Activated gamma-delta T cell treated with Interleukin-2 at 50 U/mL for 16 hours (primary cell): ENCODE measurements at places on chromosomes 12 and 14.

DNA sequence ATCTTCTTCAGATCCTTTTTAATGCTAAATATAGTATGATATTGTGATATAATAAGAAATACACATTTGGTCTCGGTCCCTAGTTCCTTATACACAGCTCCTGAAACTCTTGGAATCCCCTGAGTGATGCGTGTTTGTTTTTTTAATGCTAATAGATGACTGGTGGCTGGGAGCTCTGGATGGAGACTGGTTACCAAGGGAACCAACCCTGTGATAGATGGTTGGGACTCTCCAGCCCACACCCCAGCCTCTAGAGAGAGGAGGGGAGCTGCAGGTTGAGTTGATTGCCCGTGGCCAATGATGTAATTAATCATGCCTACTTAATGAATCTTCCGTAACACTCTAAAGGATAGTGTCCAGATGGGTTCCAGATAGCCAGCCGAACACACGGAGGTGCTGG is 140.6 kb downstream of the FBXL14 start:
- DNase-seq, result no peak

GRCh38 chr14:105220699-105221597 is 27.4 kb upstream of the BTBD6 start:
- DNase-seq, result no peak

GRCh38 chr14:103735815-103736545 is 20.4 kb downstream of the ZFYVE21 start:
- no peak for DNase-seq

GRCh38 chr12:5417500-5417899 is 14.4 kb upstream of the NTF3 start:
- DNase-seq, result no peak

DNA sequence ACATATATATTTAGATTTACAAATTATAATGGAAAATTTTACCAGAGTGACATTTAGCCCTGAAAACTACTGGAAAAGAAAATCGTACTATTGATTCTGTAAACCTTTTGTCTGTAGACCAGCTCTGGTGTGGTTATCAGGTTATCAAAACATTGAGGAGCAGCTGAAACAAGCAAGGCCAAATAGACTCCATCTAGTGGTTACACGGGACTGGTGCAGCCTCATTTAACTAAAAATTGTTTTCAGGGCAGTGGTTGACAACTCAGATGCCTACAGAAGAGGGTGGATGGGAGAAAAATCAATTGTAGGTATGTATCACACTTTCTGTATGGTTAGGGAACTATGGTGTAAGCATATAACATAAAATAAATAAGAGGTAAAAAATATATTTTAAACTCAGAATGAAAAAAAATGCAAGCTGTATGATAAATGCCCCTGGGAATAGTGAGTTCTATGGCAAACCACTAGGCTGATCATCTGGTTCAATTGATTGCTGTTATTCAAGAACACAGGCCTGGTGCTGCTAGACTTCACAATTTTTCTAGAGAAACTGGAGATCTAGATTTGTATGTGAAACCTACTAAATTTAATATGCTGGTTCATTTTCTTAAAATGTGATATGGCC is 51.2 kb downstream of the ACSS3 start:
- no peak for DNase-seq
